ENCODE measurements at places on chromosomes 2 and 18.

DNA sequence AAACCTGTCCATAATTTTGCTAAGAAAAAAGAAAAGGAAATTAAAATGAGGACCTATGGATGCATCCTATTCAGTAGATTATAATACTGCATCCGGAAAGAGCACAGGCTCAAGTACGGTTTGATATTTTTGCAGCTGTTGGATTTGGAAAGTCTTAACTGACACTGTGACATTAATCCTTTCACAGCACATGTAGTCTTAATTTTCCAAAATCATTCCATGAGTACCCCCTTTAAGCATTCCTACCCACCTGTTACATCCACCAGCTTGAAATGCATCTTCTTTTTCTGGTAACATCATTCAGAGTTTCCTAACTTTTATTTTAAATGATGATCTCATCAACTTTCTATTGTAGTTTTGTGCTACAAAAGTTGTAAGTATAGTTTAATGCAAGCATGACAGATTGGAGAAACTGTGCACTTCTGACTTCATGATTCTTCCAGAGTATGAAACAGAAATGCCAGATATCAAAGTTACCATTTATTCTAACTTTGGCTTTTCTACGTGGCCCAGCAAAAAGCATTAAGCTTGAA, 113.5 kb downstream of the ESCO1 start:
- DNase-seq: no peak

- no peak for DNase-seq
Measured at GRCh38 chr18:69870736-69871135, 76.9 kb downstream of the CD226 start.

GRCh38 chr2:196252408-196253115, 81.2 kb upstream of the STK17B start:
- no peak for DNase-seq

DNA sequence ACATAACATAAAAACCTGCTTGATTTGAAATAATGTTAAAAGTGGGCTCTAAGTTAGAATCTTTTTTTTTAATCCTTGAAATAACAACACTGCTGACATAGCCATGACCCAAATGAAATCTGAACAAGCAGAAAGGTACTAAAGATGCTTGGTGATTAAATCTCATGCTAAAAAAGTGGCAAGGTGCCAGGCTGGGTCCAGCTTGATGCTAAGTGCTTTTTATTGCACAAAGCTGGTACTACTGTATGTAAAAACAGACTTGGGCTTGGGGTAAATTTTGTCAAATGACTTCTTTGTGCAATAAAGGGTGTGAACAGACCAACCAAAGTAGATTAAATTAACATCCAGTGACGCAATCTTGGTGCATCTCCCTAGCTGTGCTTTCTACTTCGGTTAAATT, 13.4 kb downstream of the BCL11A start:
- no peak for DNase-seq

- DNase-seq: no peak
Measured at GRCh38 chr2:23534771-23535170, 149.8 kb downstream of the KLHL29 start.

DNA sequence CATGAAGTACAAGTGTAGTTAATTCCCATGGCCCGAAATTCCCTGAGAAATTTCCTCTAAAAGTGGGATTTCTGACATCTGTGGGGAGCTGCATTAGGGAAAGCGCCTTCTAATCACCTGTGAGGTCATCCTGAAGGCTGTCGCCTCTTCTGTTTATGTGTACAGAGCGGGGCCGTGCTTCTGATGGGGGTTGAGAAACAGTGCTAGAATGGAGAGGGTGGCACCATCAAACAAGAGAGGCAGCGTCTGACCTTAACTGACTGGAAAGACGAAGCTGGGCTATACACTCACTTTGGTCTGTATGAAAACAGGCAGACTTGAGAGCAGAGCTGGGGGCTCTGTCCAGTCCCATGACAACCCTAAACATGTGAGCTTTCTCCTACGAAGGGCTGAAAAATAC, 44.2 kb upstream of the DNMT3A start:
- DNase-seq: no peak

- no peak for DNase-seq
Measured at GRCh38 chr2:213537579-213537978, 253.3 kb downstream of the SPAG16 start.

DNA sequence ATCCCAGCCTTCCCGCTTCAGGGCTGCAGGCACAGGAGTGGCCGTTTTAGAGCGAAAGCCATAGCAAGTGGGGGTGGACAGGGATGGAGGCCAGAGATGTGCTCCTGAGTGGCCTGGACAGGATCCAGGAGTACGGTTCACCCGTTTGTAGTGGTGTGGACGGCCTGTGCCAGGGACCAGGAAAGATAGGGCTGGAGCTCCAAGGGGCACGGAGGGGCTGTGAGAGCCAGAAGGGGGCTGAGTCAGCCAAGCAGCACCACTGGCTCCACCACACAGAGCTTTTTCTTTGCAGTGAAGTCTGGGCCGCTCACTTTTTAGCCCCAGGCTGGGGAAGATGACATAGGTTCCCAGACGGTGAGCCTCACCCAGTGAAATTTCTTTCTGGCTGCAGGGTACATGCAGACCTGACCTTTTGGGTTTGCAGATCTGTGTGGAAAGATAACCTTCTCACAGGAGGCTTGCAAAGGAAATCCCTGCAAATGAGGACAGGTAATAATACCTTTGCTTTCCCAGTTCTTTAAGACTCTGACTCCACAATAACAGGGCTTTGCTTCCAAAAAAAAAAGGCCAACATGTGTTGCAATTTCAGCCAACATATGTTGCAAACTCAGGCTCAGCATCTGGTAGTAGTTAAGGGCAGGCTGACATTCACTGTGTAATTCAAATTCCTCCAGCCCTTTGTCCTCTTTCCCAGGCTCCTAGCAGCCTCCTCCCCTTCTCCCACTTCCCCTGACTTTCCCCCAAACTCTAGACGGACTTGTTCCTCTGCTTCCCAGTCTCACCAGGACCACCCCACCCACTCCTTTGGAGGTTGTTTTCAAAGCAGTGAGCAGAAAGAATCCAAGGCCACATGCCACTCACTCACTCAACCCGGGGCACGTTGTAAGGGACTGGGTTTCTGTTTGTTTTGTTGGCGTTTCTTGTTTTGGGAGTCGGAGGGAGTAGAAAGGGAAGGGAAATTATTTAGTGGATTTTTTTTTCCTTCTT, 20.3 kb upstream of the LAPTM4A start:
- peak; percentile 97 for DNase-seq

GRCh38 chr2:156319811-156320485, 12.6 kb downstream of the NR4A2 start:
- DNase-seq: peak; percentile 30

- no peak for DNase-seq
Measured at GRCh38 chr2:208112969-208113368, 11.4 kb downstream of the CRYGD start.

DNA sequence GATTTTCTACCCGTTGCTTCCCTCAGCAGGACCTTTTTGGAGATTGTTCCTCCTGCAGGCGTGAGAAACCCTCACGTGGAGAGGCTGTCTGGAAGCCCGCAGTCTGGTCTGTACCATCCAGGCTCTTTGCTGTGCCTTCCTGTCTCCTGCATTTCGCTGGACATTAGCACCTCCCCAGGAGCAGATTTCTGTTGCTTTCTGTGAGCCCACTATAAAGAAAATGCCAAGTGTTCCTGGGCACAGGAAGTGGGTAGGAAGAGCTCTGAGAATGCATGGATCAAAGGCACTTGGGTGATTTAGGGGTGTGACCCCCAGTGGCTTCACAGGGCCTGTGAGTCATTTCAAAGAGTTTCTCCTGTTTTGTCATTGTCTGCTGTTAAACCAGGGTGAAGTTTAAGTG, 27.3 kb downstream of the SPTBN1 start:
- peak; percentile 84 for DNase-seq

DNA sequence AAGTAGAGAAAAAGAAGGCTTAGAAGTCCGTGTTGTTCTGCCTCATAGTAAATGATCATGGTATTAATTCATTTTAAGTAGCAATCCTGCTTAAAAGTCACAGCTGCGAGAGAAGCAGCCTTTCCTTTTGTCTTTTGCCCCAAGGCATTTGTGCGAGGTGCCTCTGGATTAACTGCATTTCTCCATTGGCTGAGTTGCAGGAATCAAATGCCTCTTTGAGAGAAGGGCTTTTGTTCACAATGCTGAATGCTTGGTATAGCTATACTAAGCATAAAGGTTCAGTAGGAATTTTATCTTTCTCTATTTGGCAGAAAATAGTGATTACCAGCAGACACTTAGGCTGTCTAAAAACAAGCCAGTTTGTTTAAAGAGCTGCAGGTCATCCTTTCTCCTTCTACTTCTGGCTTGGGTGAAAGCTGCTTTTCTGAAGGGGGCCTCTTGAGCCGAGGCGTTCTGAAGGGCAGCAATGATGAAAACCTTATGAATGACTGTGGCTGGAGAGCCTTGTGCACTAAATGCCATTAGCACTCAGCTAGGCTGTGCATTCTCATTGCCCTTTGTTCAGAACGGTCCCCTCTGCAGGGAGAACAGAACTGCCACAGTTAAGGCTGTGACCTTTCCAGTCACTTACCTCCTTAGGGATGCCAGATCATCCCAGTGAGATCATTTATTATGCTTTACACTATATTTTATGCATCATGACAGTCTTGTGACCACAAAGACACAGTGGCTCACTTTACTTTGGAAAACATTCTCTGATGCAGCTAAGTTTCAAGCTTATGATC, 68.8 kb upstream of the TMEM87B start:
- peak; percentile 62 for DNase-seq

GRCh38 chr2:43085929-43086328, 140.5 kb downstream of the ZFP36L2 start:
- DNase-seq: no peak

GRCh38 chr2:27765621-27766286, 5.8 kb upstream of the MRPL33 start:
- peak; percentile 44 for DNase-seq

DNA sequence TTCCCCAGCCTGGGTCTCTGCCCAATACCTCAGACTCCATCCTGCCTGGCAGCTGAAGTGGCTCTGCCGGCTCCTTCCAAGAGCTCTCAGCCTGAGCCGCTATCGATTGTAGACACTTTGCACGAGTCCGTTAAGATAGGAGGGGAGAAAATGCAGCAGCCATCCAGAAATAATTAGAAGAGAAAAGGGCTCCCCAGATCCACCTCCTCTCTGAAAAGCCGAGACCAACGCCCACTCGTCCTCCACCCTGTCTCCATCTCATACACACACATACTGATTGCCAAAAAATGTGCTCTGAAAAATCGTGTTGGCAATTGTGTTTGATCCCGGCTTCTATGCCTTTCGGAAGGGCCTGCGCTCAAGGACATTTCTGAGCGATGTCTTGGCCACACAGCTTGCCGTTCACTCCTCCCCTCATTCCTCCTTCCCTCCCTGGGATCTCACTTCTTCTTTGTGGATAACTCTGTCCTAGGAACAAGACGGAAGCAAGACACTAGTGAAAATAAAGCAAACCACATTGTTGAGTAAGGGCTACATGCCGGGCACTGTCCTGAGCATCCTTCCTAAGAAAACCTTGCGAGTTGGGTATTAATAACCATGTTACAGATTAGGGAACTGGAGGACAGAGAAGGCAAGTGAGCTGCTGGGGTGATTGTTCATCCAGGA, 372.8 kb upstream of the MYT1L start:
- no peak for DNase-seq

GRCh38 chr2:3789256-3789655, 85.9 kb downstream of the DCDC2C start:
- peak; percentile 43 for DNase-seq

- DNase-seq: peak; percentile 93
Measured at GRCh38 chr18:22639026-22639463, 221.3 kb upstream of the CTAGE1 start.

DNA sequence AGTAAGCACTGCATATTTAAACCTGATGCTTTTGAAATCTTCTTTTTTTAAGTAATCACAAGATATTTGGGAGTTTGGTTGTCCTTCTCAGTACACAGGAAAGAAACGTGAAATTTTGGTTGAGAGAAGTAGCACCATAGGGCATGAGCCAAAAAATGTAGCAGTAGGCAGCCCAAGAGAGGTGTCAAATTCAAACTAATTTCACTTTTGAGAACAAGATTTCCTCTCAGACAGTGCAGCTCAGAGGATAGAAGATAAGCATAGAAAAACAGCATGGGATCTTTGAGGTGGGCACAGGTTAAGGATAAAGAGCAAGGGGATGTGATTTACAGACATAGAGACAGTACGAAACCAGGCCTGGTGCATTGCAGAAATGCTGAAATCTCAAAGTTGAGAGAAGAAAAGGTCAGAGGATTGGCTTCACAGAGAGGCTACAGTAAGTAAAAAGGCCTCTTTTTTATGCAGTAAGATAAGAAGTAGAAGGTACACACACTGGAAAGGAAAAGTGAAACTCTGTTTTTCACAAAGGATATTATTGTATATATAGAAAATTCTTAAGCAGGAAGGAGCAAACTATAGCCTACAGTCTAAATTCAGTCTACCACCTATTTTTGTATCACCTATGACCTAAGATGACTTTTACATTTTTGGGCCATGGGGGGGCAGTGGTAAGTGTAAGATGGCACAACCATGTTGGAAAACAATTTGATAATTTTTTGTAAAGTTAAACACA, 89.8 kb downstream of the PKP4 start:
- no peak for DNase-seq

GRCh38 chr2:95354469-95354901, 48.0 kb upstream of the FAHD2A start:
- no peak for DNase-seq

Data from fibroblast of skin of back (primary cell).